CD4-positive, alpha-beta T cell treated with Interleukin-12 subunit alpha and Interleukin-12 subunit beta, for 1 hour (primary cell): ENCODE measurements at places on chromosomes 13 and 19.

GRCh38 chr13:23941211-23941610 is 43.9 kb upstream of the C1QTNF9B start:
- no peak for DNase-seq

- DNase-seq, result no peak
Measured at GRCh38 chr13:53759016-53759415, 730.4 kb downstream of the OLFM4 start.

DNA sequence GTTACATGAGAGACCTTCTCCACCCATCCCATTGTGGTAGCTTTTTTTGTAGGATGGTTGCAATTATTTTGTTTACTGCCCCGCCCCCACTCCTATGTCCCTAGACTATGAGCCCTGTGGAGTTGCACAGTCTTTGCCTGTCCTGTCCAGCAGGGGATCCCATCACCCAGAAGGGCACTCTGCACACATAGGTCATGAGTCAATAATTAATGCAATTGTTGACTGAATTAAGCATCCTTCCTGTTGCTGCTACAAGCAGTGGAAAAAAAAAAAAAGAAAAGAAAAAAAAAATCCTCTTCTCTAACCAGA is 14.2 kb downstream of the C19orf81 start:
- DNase-seq, result no peak

DNA sequence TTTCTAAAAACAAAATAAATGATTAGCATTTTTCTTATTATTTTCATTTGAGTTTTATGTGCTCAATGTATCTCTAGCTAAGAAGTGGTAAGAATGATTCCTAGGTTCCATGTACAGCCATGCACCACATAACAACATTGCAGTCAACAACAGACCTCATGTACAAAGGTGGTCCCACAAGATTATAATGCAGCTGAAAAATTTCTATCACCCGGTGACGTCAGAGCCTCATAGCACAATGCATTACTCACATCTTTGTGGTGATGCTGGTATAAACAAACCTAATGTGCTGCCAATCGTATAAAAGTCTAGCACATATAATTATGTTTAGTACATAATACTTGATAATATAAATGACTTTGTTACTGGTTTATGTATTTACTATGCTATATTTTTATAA is 120.5 kb downstream of the SLC7A1 start:
- no peak for DNase-seq

DNA sequence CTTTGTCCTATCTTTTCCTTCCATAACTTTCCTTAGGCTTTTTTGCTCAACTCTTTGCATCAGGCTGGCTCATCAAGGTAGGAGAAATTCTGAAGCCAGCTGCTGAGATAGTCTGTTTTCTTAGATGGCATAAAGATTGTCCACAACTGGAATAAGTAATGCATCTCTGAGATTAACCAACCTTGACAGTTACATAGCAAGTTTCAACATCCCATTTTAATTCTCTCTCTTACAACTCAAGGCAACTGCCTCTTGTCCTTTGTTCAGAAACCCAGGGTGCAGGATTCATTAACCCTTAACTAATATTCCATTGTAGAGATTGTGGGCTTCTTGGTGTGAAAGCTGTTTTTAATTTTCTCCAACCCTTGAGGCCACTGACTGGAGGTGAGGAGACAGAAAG is 239.2 kb downstream of the LACC1 start:
- DNase-seq, result no peak

- DNase-seq, result no peak
Measured at GRCh38 chr19:50551715-50552187, 16.5 kb downstream of the LRRC4B start.
